ENCODE measurements at places on chromosomes 4 and X.

DNA sequence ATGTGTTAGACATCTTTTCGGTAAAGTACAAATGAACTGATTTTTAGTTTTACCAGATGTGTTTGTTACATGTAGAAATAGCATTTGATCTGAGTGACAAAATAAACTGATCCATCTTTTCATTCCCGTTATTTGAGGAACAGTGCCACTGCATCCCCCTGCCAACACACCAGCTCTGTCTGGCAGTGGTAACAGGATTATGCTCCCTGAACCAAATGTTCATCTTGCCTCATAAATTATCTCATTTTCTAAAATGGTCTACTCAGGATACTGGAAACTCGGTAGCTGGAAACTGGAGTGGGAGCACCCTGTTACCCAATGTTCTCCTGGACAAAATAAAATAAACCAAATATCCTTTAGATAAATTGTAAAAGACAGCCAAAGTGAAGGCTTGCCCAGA, 171.6 kb downstream of the FAT4 start:
- no peak for DNase-seq

DNA sequence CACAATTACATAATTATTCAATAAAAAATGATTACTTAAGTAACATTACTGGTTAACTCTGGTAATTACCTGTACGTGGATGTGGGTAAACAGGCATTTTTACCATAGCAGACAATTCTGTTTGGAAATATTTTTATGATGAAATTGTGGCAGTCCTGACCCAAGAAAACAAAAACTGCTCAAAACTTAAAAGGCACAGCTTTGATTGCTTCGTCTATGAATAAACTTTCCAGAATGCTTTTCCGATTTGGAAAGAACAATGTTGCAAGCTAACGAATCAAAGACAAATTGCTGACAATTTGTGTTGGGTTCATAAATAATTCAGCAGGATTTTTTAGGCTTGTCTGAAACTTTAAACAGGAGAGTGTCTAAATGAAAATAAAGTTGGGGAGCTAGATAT, 150.6 kb upstream of the GYPA start:
- DNase-seq = no peak

GRCh38 chrX:97308171-97308570, 424.5 kb downstream of the RPA4 start:
- DNase-seq = no peak

- DNase-seq = no peak
Observed at GRCh38 chrX:134658760-134659023, 421 bp upstream of the PLAC1 start.

- no peak for DNase-seq
Observed at GRCh38 chrX:146907391-146908240, 93.1 kb upstream of the CXorf51A start.

GRCh38 chr4:48248559-48248953, 21.1 kb downstream of the TEC start:
- no peak for DNase-seq

DNA sequence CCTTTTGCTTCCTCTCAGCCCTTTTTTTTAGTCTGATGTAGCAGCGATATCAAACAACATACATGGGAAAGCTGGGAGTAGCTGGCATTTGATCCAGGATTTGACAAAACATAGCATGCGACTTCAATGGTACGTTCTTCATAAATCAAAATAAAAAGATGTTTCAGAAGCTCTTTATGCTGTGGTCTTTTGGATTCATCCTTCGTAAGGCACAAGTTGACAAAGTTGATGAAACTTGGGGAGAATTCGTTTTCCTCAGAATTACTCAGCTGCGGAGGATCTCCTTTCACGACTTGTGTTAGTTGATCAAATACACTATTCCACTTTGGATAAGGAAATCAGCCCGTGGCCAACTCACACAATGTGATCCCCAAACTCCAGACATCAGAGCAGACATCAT, 38.1 kb upstream of the CHIC1 start:
- DNase-seq = no peak

DNA sequence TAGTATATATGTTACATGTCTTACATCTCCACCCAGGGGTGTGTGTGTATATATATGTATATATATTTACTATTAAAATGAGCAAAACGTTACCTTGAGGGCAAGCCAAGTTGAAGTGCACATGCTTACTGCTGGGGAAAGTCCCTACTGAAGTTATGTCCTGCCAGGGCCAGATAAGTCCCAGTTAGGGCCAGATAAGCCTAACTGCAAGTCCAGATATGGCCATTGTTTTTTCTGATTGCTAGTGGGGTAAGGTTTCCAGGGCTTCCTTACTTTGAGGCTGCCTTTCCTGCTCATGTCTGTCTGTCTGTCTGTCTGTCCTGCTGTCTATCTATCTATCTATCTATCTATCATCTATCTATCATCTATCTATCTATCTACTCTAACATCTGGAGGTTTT, 19.3 kb upstream of the ZNF81 start:
- no peak for DNase-seq

GRCh38 chr4:128844931-128845330, 35.4 kb downstream of the JADE1 start:
- no peak for DNase-seq

DNA sequence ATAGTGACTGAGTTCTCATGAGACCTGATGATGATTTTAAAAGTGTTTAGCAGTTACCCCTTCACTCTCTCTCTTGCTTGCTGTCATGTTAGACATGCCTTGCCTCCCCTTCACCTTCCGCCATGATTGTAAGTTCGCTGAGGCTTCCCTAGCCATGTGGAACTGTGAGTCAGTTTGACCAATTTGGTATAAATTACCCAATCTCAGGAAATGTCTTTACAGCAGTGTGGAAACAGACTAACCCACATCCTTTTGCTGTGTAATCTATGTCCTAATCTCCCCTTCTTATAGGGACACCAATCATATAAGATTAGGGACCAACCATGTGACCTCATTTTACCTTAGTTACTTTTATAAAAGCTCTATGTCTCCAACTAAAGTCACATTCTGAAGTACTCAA, 677.8 kb downstream of the ADGRL3 start:
- DNase-seq = no peak

GRCh38 chr4:94131212-94131611, 76.5 kb upstream of the SMARCAD1 start:
- DNase-seq = no peak

DNA sequence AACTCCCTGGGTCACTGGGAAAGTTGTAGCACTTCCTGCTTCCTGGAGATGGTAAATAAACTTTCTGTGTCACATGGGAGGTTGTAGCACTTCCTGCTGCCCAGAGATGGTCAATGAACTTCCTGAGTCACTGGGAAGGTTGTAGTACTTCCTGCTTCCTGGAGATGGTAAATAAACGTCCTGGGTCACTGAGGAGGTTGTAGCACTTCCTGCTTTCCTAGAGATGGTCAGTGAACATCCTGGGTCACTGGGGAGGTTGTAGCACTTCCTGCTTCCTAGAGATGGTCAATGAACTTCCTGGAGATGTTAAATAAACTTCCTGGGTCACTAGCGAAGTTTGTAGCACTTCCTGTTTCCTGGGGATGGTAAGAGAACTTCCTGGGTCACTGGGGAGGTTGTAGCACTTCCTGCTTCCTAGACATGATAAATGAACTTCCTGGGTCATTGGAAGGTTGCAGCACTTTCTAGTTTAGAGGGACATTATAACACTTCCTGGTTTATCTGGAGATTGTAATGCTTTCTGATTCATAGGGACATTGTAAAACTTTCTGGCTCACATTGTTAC, 62.3 kb upstream of the CD99 start:
- no peak for DNase-seq

- DNase-seq = no peak
Observed at GRCh38 chrX:3728454-3728853, 15.0 kb upstream of the PRKX start.

GRCh38 chr4:151567056-151567455, 158.1 kb downstream of the FHIP1A start:
- DNase-seq = no peak

DNA sequence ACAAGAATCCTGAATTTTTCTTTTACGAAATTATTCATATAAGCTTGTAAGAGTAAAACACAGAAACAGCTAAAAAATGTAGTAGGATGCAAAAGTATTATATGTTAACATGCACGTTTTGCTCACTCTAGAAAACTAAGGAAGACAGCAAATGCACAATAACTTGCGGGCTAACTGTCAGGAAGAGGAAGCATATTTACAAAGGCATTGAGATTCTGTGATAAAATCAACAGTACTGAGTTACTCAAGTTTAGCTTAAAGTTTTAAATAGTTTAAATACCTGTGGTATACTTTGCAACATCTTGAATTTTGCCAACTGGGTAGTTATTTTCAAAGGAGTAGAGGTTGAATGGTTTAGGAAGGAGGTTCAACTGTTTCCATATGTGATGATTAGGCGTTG, 37.0 kb downstream of the SH2D1A start:
- DNase-seq = no peak

GRCh38 chr4:61517144-61517543, 317.0 kb downstream of the ADGRL3 start:
- peak; percentile 33 for DNase-seq

DNA sequence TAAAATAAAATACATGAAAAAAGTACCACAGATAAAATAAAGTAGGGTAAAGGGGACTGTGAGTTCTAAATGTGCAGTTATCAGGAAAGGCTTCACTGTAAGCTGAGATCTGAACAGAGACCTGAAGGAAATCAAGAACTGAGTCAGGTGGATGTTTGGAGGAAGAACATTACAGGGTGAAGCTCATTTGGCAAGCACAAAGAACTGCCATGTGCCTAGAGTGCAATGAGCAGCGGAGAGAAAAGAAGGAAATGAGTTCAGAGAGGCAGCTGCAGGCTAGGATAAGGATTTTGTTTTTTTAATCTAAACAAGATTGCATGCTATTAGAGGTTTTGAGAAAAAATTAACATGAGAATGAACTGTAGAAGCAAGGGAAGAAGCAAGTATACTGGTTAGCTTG, 373.1 kb downstream of the STPG2 start:
- DNase-seq = no peak

GRCh38 chr4:171793723-171794122, 19.5 kb upstream of the GALNTL6 start:
- DNase-seq = no peak

GRCh38 chrX:92230628-92231027, 451.5 kb downstream of the PCDH11X start:
- no peak for DNase-seq

DNA sequence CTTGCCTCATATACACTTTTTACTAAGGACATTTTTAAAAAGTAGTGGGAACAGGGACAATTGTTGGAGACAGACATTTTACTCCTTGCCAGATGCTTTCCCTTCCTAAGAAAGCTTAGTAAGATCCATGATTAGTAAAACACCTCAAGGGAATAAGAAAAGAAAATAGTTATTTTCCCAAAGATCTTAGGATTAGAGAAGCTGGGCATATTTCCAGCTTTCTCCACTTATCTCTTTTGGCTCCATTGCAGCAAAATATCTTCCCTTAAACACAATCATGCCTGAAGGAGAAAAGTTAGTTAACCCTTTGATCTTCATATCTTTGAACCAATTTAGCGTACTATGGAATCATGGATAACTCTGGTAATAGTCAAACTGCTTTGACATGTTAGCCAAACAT, 257.9 kb downstream of the PCDH18 start:
- no peak for DNase-seq

DNA sequence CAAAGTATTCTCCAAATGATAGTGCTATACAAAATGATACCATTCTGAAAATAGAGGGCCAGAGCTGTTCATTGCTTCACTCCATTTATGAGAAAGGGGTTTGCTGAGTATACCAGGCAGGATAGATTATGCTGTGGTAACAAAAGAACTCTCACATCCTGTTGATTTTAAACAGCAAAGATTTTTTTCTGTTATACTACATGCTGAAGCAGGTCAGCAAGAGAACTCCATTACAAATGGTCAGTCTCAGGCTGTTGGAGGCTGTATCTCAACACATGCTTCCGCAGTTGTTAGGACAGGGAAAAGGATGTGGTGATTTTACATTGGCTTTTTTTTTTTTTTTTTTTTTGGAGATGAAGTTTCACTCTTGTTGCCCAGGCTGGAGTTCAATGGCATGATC, 13.7 kb upstream of the KLHL5 start:
- no peak for DNase-seq

GRCh38 chr4:145480257-145480656, 1.4 kb upstream of the SMAD1 start:
- no peak for DNase-seq

DNA sequence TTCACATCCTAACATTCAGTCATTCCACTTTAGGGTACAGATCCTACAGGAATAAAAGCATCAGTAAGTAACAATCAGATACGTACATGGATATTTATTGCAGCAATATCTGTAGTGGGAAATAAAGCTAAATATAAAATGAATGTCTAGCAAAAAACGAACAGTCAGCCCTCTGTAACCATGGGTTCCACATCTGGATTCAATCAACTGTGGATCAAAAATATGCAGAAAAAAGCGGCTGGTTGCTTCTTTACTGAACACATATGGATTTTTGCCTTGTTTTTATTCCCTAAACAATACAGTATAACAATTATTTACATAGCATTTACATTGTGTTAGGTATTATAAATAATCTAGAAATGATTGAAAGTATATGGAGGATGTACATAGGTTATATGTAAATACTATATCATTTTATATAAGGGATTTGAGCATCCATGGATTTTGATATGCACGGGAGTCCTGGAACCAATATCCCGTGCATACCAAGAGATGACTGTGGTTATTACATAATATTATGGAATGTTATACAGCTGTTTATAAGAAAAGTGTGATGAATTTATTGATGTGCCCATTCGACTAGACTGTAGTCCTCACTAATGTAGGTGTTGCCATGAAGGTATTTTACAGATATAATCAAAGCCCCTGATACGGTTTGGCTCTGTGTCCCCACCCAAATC, 132.8 kb downstream of the ARHGEF9 start:
- DNase-seq = no peak

GRCh38 chr4:114495471-114495928, 103.1 kb upstream of the UGT8 start:
- no peak for DNase-seq

DNA sequence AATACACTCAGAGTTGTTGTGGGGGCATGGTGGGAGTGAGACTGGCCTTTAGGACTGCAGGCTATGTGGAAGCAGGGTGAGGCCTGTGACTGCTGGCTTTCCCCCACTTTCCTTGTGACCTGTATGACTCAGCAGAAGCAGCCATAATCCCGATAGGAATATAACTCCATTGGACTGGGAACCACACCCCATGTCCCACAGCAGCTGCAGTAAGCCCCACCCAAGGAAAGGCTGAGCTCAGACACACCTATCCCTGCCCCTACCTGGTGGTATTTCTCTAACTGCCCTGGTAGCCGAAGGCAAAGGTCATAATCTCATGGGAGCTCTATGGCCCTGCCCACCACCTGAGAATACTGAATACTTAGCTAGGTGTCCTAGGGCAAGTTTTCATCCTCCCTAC, 169.3 kb downstream of the GC start:
- peak; percentile 64 for DNase-seq

GRCh38 chrX:139933904-139934303, 1.1 kb upstream of the ATP11C start:
- peak; percentile 35 for DNase-seq

- DNase-seq = peak; percentile 55
Observed at GRCh38 chr4:6688879-6689505, 4.7 kb upstream of the S100P start.

- no peak for DNase-seq
Observed at GRCh38 chrX:129696463-129697155, 41.9 kb upstream of the APLN start.
